NCI-H1092 (cell line): ENCODE measurements at places on chromosomes 2 and 18.

- DNase-seq, result no peak
Observed at GRCh38 chr2:218091746-218092145, 22.7 kb downstream of the RUFY4 start.

- no peak for DNase-seq
Observed at GRCh38 chr2:102185347-102185746, 1.5 kb upstream of the IL1RL2 start.

DNA sequence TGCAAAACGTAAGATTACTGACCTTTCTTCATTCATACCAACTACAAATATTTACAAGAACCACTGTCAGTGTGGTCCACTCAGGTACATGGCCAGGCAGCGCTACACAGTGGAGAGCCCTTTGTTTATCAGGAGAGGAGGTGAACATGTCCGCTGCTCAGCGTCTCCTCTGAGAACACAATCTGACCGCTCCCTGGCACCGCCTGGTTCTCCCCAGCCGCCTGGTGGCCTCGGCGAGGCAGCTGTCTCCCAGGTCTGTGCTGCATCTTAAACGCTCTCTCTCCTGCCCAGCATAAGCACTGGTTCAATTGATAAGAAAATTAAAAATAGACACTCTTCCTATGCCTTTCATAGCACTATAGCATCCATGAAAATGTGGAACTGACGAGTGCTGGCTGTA, 146.8 kb upstream of the PXDN start:
- no peak for DNase-seq

- no peak for DNase-seq
Observed at GRCh38 chr2:143652692-143653091, 523.5 kb downstream of the ARHGAP15 start.

GRCh38 chr18:22467760-22468553, 50.2 kb upstream of the CTAGE1 start:
- DNase-seq, result no peak

- no peak for DNase-seq
Observed at GRCh38 chr2:5969303-5969702, 277.1 kb downstream of the SOX11 start.
